ENCODE measurements at places on chromosomes 5 and 9.

DNA sequence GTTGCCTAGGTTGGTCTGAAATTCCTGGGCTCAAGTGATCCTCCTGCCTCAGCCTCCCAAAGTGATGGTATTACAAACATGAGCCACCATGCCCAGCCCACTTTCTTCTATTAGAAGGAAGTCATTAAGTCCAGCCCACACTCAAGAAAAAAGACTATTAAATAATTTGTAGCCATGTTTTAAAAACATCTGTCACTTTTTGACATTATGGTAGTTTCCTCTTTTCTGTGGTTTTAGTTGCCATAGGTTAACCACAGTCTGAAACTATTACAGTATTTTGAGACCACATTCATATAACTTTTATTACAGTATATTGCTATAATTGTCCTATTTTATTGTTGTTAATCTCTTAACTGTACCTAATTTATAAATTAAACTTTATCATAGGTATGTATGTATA lies 31.9 kb upstream of the C5orf24 start:
- no peak for DNase-seq

DNA sequence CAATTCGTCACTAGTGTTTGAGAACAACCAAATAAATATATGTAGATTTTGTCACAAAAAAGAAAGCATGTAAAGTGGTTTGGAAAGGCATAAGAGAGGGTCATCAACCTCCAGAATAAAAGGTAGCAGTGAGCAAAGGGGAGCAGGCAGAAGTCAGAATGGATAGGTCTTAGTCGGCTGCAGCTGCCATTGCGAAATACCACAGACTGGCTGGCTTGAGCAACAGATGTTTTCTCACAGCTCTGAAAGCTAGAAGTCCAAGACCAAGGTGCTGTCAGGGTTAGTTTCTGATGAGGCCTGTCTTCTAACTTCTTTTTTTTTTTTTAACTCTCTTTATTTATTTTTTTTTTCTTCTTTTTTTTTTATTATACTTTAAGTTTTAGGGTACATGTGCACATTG lies 208.1 kb upstream of the PIK3R1 start:
- no peak for DNase-seq

DNA sequence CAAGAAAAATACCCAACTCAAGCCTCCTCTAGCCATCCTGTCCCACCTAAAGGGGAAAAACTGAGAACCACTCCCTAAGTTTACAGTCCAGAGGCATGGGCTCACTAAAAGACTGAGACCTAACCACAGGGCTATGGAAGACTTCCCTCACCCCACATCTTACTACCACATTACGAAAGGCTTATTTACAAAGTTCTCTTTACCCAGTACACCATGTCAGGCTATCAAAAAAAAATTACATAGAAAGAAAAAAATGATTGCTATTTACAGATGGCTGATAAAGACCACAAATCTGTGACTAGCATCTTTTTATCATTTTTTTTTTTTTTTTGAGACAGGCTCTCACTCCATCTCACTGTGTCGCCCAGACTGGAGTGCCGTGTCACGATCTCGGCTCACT lies 69.7 kb upstream of the TNPO1 start:
- DNase-seq, result no peak

GRCh38 chr5:100516285-100516684 lies 18.9 kb upstream of the FAM174A start:
- DNase-seq, result no peak

- no peak for DNase-seq
Measured at GRCh38 chr9:32969270-32969669, 32.2 kb downstream of the APTX start.

DNA sequence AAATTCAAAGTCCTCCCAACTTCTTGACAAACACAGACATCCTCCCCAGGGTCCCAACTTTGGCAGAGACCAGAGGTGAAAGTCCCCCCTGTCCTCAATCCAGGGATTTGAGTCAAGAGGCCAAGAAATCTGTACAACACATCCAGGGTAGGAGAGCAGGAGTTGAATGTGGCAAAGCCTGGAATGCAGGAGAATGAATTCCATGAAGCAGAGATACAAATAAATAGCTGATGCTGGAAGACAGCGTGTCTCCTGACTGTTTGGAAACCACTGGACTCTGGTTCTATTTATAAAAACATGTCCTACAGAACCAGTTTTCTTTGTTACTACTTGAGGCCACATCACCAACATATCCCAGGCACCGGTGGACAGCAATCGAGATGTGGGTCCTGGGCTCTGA lies 43.7 kb upstream of the SLIT3 start:
- no peak for DNase-seq

DNA sequence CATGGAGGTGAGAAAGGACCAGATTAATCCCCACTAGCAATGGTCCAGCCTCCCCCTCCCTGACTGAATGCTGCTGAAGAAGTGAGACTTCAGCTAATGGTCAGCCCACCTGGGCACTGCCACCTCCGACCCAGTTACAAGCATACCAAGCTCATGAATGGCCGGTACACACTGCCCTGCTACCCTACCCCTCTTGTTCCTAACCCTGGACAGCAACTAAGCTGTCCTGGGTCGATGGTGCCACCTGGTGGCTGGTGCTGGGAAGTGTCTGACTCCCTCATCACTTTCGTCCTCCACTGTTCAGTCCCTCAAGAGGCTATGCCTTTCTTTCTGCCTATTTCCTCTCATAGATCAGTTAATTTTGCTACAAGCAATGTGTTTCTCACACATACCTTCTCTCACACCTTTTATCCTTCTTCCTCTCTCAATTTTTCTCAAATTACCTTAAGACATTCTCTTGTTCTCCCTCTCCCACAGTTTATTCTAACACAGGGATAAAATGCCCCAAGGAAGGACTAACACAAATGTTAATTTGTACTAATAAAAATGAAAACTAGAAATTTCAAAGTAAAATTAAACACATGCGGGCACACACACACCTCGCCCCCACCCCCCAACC lies 42.4 kb downstream of the PAX5 start:
- DNase-seq, result peak; percentile 57

GRCh38 chr5:64790210-64790609 lies 21.5 kb downstream of the CWC27 start:
- DNase-seq, result no peak

GRCh38 chr5:92181656-92182055 lies 798.5 kb upstream of the ARRDC3 start:
- DNase-seq, result no peak

- peak; percentile 23 for DNase-seq
Measured at GRCh38 chr5:53262348-53262970, 152.9 kb upstream of the MOCS2 start.

DNA sequence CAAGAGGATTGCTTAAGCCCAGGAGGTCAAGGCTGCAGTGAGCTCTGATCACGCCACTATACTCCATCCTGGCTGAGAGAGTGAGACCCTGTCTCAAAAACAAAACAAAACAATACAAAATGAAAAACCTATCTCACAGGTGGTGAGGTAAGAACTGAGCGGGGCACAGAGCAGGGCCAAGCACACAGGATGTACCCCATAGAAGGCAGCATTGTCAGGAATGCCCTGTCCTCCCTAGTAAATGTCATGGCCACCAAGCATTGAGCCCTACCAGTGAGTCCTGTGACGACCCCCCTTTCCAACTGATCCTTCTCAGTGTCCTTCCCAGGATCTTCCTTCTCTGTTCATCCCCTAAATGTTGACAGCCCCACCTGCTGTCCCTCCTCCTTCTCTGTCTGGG lies 44.6 kb upstream of the ALDH1B1 start:
- no peak for DNase-seq

- DNase-seq, result no peak
Measured at GRCh38 chr9:7246917-7247522, 489.2 kb downstream of the KDM4C start.

- no peak for DNase-seq
Measured at GRCh38 chr9:16410601-16411280, 459.7 kb downstream of the BNC2 start.

- peak; percentile 99 for DNase-seq
Measured at GRCh38 chr5:150449517-150450339, at the start of gene RPS14. Gene RPS14 (minus strand): TSS chr5:150449739. CDS start chr5:150447733, 2,006 bp downstream.

DNA sequence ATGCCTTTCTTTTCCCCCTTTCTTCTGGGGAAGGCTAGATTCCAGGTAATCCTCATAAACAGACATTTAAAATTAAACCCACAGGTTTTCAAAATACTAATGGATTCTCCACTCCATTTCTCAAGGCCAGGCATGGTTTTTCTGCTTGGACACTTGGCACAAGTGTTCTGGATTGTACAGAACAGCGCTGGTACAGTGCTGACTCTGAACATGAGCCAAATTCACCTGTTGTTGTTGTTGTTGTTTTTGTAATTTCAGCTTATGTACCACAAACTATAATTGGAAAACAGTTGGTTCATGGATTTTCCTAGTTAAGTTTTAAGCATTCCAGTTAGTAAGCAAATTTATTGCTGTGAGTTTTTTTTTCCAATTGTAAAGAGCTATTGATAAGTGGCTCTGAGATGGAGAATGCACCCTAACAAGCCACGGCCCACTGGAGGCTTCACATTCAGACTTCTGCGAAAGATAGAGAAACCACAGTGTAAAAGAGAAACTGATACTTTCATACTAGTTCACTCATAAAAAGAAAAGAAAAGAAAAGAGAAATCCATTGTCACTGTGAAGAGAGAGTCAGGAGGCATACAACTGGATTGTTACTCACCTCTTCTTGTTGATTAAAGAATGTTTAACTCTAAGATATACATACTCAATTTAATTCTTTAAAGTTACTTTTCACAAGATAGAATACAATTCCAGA lies 16.2 kb upstream of the ITGA1 start:
- DNase-seq, result no peak

- no peak for DNase-seq
Measured at GRCh38 chr9:100515578-100516494, 42.9 kb downstream of the TMEFF1 start.

DNA sequence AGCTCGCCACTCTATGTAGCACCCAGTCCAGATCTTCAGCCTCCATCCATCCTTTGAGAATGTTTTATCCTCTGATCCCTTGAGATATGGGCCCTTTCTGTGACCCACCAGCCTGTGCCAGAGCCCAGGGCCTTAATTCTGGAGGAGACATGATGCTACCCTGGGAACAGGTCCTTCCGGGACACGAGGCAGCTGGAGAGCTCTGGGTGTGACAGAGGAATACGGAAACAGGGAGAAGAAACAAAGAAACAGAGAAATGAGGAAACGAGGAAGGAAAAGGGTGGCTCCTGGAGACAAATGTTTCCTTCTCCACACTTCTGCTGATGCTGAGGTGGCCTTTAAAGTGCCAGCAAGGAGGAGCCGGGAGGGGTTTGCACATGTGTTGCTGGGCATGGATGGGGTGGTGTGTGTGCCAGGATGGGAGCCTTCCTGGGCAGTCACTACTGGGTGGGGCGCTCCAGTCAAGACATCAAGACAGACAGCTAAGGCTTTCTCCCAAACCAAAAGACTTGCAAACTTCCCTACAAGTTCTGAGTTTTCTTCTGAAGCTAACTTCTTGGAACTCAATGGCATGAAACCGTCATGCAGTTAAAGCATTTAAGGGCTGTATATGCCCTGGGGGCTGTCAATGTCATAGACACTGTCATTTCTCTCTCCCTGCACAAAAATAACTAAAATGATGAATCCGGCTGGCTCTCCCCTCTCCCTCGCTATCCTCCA lies 22.8 kb upstream of the MARCHF6 start:
- no peak for DNase-seq
